ENCODE measurements at places on chromosomes 5 and 9. TPM values are rescaled to one million over a fixed set of nuclear protein-coding genes. Genes with fewer than 3 reads are reported as not detected.

The PITX1 gene
- total RNA-seq: 0.38 TPM

The PCDHAC1 gene
- under 0.01 TPM for total RNA-seq

The LMX1B gene
- total RNA-seq: under 0.01 TPM

The IL4 gene
- total RNA-seq: not detected

The FCN1 gene
- total RNA-seq: not detected

The KCNV2 gene
- total RNA-seq: not detected

The SLC22A4 gene
- 2.3 TPM for total RNA-seq

The RGS7BP gene
- 0.85 TPM for total RNA-seq

The CARTPT gene
- not detected for total RNA-seq

The PCDHB16 gene
- total RNA-seq: 0.19 TPM

The RNF208 gene
- total RNA-seq: 0.28 TPM

The FOXD4L4 gene
- under 0.01 TPM for total RNA-seq

All from regular cardiac myocyte (primary cell).